ENCODE measurements at places on chromosomes 4 and X.

DNA sequence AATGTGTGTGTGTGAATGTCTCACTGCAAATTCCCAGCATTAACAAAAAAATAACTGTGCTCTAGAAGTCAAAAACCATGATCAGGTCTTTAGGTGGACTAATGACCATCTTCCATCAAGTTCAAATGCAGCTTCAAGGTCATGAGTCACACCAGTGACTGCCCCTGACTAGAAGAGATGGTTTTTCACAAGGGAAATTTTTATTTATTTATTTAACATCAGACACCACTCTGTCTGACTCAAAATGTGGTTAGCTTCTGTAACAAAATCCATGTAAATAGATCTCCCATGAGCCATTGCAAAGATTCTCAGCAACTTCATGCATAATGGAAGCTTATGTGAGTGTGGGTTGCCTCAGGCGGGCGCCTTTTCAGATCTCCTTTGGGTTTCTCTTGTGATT lies 219.2 kb downstream of the KIT start:
- no peak for DNase-seq

DNA sequence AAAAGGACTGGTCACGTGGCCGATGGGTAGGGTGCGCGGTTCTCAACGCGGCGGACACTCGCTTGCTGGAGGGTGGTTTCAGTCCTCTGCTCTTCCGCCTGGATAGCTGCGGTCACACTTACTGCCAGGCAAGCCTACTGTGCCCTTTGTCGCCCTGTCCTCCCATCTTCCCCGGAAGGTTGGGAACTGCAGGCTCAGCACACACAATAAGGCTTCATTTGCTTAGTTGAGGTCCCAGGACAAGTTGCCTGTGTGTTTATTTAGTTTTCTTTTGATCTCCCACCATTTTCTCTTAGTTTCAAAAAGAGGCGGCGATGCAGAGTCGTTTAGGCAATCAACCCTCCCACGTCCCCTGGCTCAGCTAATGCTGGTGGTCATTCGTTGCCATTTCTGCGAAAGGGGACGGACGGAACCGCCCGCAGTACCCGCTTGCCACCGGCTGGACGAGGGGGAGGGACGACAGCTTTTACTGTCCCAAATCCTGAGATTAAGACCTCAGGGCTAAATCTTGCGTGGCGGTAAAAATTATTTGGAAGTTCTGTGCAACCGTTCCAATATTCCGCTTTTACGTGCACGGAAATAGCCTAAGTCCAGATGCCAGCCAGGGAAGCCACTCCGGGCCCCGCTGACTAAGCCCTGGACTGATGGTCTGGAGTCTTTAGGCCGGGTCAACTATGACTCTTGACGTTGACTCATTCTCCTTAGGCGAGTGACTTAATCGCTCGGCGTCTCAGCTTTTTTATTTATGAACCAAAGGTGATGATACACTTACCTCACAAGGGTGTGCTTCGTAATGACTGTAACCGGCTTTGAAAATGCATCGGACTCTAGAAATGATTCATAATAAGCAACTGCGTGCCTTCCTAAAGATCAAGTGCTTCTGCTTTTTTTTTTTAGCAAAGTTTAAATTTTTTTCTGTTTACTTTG lies 671 bp upstream of the EIF4E start:
- peak; percentile 74 for DNase-seq

DNA sequence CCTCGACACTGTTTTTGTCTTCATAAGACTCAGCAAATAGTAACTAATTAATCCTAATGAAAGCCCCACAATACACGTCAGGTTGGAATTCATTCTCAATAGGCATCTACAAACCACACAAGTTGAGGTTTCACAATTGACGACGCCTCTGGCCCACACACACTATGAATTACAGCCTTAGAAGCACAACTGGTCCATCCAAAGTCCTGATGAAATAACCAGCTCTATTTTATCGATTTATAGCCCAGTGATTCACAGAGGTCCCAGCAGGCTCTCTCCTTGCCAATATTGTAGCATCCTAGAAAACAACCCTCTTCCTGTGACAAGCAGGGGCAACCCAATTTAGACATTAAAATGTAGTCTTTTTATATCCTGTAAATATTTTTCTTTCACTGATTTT lies 112.1 kb downstream of the NR3C2 start:
- DNase-seq = no peak

DNA sequence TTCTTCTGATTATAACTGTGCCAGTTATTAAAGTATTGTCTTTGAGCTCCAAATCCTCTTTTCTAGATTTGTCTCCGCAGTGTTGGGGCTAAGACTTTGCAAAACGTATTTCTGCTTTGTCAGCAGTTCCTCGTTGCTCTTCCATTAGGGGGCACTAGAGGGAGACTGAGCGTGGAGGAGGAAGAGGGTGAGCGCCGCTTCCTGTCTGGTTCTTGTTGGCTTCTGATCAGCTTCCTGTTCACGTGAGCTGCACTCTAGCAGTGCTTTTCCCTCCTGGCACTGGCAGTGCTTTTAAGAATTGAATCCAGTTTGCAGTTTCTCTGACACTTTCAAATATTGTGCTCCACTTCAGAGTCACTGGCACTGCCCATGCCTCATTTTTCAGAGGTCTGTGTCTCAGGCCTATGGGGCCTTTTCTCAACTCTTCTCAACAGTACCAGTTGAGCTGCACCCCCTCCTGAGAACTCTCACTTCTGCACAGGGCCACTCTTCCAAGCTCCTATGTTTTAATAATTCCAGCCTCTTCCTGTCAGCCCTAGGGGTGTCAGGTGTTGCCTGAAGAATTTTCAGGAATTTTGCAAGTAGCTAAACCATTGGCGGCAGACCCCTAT lies 54.4 kb upstream of the LCORL start:
- DNase-seq = peak; percentile 67

- DNase-seq = no peak
Measured at GRCh38 chr4:71209161-71209560, 129.7 kb upstream of the SLC4A4 start.
